ENCODE measurements at places on chromosomes 11 and 22.

- DNase-seq = no peak
These were observed 131.9 kb upstream of the NARS2 start for GRCh38 chr11:78706551-78706950.

- no peak for DNase-seq
These were observed 241.6 kb downstream of the SWAP70 start for GRCh38 chr11:9905501-9905951.

GRCh38 chr22:50525104-50525857, at the start of gene SCO2:
TSS of gene SCO2 (minus strand) at chr22:50525598. CDS start at chr22:50524411, 1,187 bp downstream.
- peak; percentile 97 for DNase-seq

DNA sequence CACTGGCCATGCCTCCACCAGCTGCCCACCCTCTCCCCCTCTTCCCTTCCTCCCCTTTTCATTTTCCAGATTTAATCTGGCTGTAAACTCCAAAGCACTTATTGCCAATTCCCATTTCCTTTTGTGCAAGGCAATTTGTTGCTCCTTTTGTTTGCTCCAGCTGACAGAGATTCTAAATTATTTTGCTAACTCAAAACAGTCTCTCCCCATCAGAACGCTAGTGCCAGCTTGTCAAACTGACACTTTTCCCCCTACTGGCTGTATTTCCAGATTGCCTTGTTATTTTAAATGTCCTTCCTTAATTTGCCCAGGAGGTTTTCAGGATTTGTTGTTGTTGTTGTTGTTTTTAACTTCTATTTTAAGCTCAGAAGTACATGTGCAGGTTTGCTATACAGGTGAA, 57.0 kb upstream of the PAK1 start:
- no peak for DNase-seq

DNA sequence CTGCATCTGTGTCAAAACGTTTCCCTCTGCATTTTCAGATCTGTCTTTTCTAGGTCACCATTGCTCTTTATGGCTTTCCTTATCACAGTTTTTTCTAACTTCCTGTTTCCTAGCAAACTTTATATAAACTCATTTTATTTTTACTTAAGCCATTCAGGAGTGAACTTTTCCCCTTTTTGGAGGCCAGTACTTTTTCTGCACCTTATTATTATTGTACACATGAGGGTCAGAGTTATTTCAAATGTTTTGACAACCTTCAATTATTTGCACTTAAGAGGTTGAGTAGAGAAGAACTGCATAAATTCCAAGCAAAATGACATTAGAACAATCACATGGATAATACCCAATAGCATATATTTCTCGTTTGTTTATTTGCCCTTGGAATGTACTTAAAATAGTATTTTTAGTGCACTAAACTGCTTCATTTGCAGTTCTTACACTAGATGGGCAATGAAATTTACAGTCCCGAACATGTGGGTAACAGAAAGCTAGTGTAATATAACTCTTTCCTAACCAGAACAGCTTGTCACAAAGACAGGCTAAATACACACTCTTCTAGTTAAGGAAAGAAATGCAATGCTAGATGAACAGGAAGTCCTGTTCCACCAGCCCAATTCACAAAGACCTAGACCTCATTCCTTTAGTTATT, 79.5 kb downstream of the UBASH3B start:
- DNase-seq = no peak

- DNase-seq = no peak
These were observed 9.6 kb downstream of the FAM118A start for GRCh38 chr22:45319324-45319685.

DNA sequence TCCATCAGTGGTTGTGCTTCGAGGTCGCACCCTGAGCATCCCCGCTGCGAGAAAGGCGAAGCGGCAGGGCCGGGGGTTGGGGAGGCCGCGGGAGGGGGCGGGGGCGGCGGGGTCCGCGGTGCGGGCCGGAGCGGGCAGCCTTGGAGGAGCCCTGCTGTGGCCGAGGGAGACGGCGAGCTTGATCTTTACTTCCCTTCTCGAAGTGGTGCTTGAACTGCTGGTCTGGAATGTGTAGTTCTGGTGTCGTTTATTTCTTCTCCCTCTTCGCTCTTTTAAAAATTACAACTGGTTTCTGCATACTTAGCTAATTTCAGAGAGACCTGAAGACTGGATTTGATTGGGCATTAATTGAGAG, 1.1 kb downstream of the APLP2 start:
- DNase-seq = no peak

- DNase-seq = no peak
These were observed 260.8 kb downstream of the MIAT start for GRCh38 chr22:26918226-26918625.

GRCh38 chr22:37753746-37754145, 54.0 kb upstream of the GCAT start:
- DNase-seq = peak; percentile 40

All from LoVo (cell line).